Pancreas (tissue), 10 donors: ENCODE measurements at places on chromosomes 11 and 22. TPM values are rescaled to one million over a fixed set of nuclear protein-coding genes. Genes with fewer than 3 reads are reported as not detected.

DNA sequence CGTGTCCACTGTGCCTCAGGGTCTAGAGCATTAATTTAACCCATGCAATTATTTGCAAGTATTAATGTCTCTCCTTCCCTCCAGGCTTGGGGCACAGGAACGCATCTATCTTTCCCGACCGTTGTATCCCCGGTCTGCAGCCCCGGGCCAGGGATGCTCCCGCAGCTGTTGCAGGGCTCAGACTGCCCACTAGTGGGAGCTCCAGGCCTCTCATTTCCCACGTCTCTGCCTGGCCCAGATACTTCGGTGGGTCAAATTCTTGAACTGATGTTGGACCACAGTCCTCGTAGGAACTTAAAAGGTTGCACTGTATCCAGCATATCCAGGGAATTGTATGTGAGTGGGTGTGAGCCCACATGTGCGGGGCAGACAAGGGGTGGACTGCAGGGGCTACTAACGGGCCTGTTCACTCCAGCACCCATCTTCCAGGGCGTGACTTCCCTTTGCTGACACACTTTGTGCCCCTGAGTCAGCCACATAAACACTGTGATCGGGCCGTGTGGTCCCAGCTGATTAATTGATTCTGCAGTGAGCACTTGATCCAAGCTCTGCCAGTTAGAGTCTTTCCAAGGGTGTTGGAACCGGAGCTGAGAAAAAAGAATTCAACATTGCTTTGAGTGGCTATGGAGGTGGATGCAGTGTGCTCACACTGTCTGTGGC, 451.3 kb downstream of the TBC1D22A start:
- DNase-seq: no peak

- no peak for DNase-seq
Observed at GRCh38 chr11:102591160-102591718, 33.9 kb downstream of the MMP20 start.

DNA sequence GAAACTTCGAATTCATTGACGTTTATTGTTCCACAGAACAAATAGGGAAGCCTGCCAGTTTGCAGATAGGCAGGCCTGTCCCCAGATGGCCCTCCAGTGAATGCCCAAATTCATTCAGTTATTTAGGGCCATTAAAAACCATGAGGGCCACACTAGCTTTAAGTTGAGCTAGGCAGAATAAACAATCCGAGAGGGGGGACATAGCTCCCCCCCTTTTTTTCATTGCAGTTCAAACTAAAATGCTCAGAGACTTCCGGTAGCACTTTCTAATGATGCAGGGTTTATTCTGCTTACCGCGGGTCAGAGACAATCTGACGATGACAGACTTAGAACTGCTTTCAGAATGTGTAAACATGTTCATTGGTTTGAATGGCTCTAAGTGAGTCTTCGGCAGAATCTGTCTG, 72.0 kb downstream of the ZBTB16 start:
- no peak for DNase-seq

DNA sequence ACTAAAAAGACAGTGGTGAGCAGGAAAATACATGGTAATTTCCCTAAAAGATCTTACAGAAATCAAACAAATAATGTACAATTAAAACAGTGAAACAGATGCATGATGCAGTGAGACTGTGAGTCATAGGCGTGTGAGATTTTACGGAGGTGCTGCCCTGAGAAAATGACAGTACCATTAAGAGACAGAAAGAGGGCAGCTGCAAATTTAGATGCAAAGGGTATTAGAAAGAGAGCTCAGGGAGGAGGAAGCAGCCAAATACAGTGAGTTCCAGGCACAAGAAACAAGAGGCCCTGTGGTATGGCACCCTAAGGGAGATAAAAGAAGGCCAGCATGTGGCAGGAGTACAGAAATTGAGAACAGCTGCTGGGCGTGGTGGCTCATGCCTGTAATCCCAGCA, 88.5 kb upstream of the FIBIN start:
- no peak for DNase-seq

Gene MS4A7
- 3.2 TPM for total RNA-seq

Gene IGF2
- total RNA-seq: 18.0 TPM
